ENCODE measurements at places on chromosomes 12 and 14.

GRCh38 chr14:90656973-90657372, 159.3 kb downstream of the TTC7B start:
- DNase-seq = no peak

DNA sequence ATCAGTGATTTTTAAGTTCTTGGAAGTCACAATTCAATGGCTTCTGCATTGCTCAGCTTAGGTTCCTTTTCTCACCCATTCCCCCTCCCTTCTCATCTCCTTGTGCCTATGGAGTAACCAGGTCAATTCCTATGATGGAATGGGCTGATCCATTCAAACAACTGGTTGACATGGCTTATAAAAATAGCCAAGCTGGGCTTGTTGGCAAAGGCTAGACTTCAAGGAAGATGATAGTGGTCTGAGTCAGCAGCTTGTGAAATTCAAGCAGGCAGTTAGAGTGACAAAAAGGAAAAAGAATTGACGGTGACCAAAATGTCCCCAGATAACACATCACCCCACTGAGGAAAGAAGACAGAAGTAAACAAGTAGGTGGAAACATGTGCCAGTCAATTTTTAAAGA, 119.9 kb upstream of the PCED1B start:
- no peak for DNase-seq

- DNase-seq = no peak
Measured at GRCh38 chr12:1922985-1923384, 4.5 kb upstream of the CACNA2D4 start.

- DNase-seq = no peak
Measured at GRCh38 chr12:10802587-10802986, at the start of gene TAS2R7. Gene TAS2R7, minus strand, starts transcription at chr12:10802627. Its CDS starts 57 bp downstream, at chr12:10802570.

DNA sequence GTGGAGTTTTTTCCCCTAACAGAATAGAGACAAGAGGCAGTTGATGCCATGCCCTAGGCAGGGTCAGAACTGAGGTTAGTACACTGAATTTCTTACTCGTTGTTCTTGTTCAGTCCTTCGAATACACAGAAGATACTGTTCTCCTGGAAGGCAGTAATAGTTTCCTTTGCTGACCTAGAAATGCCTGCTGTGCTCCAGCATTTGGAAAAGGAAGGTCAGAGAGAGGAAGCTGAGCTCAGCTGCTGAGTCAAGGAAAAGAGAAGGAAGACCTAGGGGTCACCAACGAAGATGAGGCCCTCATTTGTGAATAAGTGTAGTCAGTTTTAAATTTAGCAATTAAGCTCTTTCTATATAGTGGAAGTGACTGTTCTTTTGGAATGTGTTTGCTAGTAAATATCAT, 100.1 kb downstream of the CRADD start:
- no peak for DNase-seq

DNA sequence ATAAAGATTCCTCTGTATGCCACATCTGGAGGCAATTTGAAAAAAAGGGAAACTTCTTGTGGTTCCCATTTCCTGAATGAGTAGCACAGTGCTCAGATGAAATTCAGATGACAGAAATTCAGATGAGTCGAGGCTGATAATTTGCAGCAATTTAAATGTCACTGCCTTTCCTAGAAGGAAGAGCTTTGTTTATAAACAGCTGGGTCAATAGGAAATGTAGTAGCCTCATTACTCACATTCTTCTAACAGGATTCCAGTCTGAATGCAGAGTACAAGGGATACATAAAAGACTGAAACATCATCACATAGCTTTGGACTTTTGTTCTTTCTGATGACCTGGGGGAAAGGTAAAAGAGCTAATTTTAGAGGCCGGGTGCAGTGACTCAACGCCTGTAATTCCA, 11.3 kb upstream of the DACT1 start:
- DNase-seq = no peak

- no peak for DNase-seq
Measured at GRCh38 chr12:6167327-6168280, 32.6 kb upstream of the CD9 start.

GRCh38 chr14:104795781-104796686, 486 bp upstream of the AKT1 start:
- peak; percentile 29 for DNase-seq

GRCh38 chr12:93738199-93739058, 61.3 kb downstream of the CRADD start:
- DNase-seq = no peak

GRCh38 chr14:64654246-64654900, 49.9 kb upstream of the PLEKHG3 start:
- no peak for DNase-seq

- DNase-seq = no peak
Measured at GRCh38 chr12:3732901-3733300, 20.0 kb downstream of the CRACR2A start.

DNA sequence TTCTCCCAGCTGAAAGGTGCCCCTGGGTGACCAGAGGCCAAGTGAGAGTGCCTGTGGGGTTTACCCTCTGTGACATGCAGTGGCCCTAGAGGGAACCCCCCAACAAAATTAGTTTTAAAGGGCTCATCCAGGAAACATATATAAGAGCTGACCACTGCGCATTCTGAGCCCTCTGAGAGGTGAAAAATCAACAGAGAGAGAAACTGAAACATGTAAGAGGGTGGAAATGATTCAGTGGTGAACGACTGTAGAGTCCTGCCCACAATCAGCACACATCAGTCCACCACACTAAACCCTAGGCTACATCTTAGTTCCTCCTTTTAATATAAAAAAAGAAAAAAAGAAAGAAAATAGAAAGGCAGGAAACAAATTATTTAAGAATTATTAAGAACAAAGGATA, 21.0 kb upstream of the ACSM4 start:
- DNase-seq = no peak

DNA sequence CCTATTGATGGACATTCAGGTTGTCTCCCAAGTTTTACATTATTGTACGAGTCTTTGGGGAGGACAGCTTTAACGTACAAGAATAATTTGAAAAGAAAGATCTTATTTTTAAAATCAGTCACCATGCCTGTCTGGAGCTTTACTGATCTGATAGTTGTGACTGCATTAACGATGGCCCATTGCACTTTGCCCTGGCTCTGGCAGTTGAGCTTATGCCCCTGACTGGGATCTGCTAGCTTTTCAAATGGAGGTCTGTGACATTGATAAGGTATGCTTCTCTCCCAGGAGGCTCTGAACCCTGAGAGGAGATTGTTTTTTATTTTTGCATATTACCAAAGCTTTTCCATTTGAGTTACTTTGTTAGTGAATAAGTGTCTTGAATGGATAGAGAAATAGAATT, 17.9 kb upstream of the RAB3IP start:
- no peak for DNase-seq

DNA sequence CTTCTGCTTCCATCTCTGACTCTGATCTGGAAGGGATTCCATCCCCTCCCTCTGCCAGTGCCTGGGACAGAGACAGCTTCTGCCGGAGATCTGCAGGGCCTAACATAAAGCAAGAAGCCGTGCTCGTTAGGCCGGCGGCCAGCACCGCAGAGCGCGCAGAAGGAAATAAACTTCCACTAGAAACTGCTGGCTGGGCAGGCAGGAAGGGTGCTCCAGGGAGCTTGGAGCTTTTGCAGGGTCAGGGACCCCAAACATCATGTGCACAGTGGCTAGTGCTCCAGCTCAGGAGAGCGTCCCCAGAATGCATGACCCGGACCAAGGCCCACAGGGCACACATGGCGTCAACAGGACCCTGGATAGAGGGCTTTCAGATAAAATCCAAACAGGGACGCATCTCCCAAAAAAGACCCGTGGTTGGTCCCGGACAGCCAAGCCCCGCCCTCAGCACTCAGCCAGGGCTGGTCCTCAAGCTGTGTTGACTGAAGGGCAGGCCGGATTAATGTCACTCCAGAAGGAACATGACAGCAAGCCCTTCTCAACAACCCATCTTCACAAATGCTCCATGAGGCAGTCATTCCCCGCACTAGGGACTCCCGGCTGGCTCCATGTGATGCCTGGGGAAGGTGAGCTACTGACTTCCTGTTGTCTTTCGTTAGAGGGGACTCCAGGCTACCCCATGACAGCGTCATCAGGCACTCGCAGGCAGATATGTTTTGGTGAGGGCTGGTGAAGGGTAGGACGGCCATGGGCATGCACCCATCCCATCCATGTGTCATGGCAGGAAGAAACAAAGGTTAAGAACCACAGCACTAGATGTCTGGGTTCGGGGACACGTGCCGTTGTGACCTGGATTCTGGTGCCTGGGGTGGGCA, 121.5 kb downstream of the CALM1 start:
- no peak for DNase-seq

- no peak for DNase-seq
Measured at GRCh38 chr12:124617615-124618014, 50.2 kb upstream of the NCOR2 start.

DNA sequence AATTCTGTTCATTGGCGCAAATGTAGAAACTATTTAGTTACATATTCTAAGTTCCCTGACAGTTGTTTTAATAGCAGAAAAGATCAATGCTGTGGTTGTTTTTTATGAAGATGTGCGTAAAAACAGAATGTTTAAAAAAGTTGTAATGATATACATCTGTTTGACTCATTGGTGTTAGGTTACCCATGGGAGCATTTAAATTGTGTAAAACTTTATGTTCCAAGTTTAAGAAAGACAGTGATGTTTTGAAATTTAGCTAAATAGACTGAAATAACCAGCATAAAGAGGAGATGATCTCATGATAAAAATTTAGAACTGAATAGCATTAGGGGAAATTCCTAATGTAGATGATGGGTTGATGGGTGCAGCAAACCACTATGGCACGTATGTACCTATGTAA, 3.6 kb downstream of the PELI2 start:
- no peak for DNase-seq

- no peak for DNase-seq
Measured at GRCh38 chr12:47832263-47832933, 12.7 kb upstream of the HDAC7 start.

DNA sequence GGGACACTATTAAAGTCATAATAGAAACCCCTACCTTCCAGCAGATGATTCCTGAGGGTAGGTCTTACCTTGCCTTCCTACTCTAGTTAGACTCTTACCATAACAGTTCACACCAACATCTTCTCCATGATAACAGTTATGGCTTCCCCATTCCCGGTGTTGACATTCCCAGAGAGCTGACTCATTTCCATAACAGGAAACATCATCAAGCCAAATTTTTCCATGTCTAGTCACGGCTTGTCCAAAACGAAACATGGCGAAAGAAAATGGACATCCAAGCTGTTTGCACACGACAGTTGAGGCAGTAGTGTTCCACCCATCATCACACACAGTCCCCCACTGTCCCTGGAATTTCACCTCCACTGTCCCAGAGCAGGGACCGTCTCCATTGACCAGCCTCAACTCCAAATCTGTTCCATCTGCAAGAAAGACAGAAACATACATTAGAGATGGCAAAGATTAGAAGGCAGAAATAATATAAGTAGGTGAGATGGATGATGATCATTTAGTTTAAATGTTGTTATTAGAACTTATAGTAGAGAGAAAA, 10.6 kb downstream of the CD163L1 start:
- no peak for DNase-seq
